Fibroblast of gingiva (primary cell): ENCODE measurements at places on chromosomes 3 and 15.
A peak's percentile ranks its signal among the peaks of the same experiment; 100 is the strongest.

GRCh38 chr3:171772427-171773056 is 37.7 kb downstream of the PLD1 start:
- DNase-seq: peak; percentile 54

- DNase-seq: no peak
These were observed 228.6 kb upstream of the IL12A start for GRCh38 chr3:159760046-159760445.

DNA sequence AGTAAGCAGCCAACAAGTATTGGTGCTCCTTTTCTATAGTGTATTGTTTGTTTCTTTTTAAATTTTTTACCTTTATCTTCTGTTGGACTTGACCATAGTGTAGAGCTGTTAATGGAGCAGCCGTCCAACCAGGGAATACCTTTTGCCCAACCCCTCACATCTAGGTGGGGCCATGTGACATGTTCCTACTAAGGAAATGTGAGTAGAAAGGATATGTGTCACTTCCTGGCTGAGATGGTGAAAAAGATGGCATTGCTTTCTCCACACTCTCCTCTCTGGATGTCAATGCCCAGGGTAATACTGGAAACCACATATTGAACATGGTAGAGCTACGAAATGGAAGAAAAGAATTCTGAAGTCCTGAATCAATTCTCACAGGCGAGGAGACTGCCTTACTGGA is 218.8 kb downstream of the TBL1XR1 start:
- no peak for DNase-seq

DNA sequence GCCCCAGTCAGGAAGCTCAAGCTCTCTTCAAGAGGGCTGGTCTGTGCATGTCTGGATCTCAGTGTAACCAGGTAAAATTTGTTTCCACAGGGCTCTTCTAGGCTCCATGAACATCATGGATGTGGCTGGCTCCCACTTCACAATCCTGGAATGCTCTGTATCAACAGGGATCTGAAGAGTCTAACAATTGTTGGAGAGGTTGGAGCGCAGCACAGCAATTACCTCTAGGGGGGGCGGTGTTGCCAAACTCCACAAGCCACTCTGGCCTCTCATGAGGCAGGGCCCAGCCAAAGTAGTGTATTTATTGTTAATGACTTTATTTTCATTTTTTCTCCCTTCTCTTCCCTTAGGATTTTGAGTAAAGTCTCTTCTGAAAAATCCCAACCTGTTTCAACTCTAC is 6.1 kb upstream of the EIF2B5 start:
- DNase-seq: peak; percentile 14

DNA sequence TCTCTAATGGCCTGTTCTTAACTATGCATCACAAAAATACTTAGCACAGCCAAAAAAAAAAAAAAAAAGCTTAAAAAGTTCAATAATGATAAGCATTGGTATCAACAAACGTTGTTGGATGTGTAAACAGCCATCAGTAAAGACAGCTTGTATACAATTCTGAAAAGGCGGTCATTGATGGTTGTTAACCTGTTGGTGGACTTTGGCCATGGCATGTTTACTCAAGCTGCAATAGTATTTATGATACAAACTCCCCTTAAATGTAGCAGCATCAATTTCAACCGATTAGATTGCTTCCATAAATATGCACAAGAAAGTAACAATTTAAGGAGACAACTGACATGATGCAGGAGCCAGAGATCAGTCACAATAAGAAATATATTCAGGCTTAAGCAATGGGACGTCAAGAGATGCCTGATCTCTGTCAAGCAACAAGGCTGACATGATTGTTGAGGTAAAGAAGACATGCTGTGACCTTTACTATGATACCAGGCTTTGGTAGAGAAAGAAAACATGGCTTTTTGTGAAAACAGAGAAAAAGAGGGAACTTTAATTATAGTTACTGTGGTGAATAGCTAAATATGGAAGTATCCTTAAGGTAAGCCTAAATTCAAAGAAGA is 14.2 kb upstream of the SLC7A14 start:
- DNase-seq: no peak

DNA sequence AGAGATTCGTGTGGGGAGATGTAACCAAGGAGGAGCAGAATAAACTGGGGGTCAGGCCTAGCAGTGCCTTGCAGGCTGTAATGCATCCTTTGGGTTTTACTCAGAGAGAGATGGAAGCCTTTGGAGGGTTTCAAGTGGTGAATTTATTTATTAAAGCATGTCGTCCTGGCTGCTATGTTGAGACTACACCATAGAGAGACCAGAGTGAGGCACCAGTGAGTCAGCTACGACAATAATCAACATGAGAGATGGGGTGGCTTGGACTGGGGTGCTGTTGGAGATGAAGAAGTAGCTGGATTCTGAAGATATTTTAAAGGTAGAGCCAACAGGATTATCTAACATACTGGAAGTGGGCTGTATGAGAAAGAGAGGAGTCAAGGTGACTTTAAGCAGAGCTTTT is 335.3 kb upstream of the ARHGEF26 start:
- no peak for DNase-seq

DNA sequence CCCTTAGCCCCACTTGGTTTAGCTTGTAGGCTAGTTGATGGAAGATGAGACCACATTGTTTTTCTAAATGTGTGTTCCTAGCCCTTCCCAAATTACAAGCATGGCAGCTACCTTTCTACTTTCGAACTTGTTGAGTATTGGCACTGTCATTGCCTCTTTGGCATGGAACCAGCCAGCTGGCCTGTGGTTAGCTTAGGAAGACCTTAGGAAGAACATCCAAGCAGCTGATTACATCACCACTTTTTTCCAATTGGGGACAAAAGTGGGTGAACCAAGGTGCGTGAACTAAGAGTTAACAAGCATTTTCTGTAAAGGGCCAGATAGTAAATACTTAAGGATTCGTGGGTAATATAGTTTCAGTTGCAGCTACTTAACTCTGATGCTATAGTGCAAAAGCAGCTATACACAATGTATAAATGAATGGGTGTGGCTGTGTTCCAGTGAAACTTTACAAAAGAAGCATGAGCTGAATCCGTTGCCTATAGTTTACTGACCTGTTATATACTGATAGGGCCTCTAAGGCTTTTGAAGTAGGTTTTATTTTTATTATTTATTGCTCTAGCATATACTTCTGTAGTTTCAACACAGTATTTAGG is 8.5 kb downstream of the KLHL18 start:
- DNase-seq: no peak

DNA sequence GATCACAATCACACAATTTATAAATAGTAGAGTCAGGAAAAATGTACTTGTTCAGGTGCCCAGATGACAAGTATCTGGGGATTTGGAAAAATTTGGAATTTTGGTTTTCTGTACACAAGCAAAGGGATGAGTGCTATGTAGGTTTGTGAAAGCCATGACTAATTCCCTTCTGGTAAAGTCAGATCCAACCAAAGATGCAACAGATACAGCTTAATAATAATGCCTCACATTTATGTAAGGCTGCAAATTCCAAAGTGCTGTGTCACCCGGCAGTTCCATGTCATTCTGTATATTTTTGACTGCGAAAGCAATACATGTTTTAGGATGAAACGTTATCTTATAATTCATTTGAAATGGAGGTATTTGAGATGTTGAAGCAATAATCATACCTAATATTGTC is 102.7 kb upstream of the AGBL1 start:
- no peak for DNase-seq

GRCh38 chr3:178475062-178475461 is 61.2 kb upstream of the KCNMB2 start:
- DNase-seq: no peak

- DNase-seq: no peak
These were observed 34.0 kb downstream of the DZIP3 start for GRCh38 chr3:108623504-108623903.

- no peak for DNase-seq
These were observed 12.6 kb upstream of the VIPR1 start for GRCh38 chr3:42489937-42490227.

DNA sequence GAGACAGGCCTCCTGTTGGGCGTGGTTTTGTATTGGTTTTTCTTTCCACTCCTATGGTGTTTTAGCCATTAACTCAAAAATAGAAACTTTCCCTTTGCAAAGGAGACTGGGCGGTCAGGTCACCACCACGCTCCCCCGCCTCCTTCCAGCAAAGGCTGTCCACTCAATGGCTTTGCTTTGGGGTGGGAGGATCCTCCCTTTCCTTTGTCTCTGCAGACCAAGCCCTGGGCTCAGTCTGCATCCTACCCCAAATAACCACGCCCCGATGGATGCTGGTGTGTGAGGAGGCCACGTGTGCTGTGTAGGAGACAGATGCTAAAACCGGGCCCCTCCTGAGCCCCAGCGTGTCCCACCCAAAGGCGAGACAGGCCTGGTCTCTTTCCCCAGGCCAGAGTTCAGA is 68.5 kb downstream of the GRIP2 start:
- no peak for DNase-seq

- peak; percentile 85 for DNase-seq
These were observed 78.8 kb downstream of the AAGAB start for GRCh38 chr15:67175643-67176071.

- DNase-seq: peak; percentile 42
These were observed 62.2 kb upstream of the CTSH start for GRCh38 chr15:79007066-79007465.

DNA sequence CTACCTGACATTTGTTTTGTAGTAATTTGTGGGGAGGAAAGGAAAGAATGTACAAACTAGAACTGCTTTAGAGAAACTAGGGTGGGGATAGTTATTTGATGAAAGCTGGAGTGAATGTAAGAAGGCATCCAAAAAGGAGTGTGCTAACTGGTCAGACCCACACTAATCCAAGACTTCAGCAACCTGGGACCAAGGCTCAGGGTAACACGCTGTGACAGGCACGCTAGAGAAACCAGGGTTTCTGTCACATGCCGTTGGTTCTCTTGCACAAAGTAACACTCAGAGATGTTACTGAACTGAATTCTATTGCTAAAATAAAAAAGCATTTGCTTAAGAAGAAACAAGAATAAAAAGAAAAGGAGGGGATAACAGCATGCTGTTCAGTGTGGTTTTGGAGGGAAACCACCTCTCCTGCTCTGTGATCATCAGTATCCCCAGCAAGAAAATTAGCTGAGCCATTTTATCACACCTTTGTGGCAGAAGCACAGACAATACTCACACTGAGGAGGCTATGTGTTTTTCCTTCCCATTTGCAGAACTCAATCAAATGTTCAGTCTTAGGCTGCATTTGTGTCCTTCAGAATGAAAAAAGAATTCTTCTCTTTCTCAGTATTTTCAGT is 2.8 kb upstream of the CCDC80 start:
- DNase-seq: no peak

GRCh38 chr15:98169551-98169950 is 209.0 kb downstream of the ARRDC4 start:
- no peak for DNase-seq

DNA sequence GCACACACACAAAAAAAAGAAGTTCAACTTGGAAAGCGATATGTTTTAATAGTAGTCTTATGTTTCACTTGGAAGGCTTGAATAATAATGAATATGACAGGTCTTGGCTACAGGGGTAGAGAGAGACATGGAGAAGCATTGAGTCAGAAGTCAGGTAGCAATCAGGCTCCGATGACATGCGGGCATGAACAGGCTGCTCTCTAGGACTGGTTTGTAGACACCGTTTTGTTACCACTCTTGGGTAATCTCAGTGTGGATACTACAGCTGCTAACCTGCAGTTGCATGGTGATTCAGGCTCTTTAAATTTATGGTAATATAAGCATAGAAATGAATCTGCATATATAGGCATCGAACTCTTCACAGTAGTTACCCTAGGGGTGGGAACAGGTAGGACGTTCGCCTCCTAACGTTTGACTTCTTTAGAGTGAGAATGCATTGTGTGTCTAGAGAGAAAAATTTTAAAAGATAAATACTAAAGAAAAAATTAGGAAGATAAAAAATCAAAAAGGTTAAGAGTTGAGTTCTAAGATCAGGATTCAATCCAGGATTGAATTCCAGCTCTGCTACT is 241.6 kb upstream of the KBTBD8 start:
- no peak for DNase-seq

DNA sequence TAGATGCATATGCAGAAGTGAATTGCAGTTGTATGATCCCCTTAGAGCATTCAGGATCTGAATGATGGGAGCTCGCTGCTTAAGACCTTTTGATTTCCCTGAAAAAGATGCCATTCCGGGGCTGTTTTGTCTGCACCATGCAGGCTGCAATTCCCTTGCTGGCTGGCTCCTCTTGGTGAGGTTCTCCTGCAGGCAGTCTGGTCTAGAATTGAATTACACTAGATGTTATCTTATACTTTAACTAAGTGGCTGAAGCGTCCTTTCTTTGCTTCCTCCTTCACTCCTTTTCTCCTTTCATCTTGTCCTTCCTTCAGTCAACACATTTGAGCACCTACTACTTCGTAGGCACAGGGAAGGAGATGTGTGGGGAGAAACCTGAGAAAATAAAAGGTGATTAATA is 18.6 kb upstream of the MYZAP start:
- DNase-seq: no peak

- DNase-seq: no peak
These were observed 11.7 kb downstream of the AHSG start for GRCh38 chr3:186624598-186624997.
